ENCODE measurements at places on chromosomes 11 and 22.

- DNase-seq, result no peak
These were observed 13.3 kb downstream of the LPXN start for GRCh38 chr11:58562375-58562800.

GRCh38 chr22:46150655-46151477 is 540 bp downstream of the PPARA start:
- DNase-seq, result peak; percentile 22

GRCh38 chr11:120151536-120151935 is 13.6 kb upstream of the TRIM29 start:
- no peak for DNase-seq

DNA sequence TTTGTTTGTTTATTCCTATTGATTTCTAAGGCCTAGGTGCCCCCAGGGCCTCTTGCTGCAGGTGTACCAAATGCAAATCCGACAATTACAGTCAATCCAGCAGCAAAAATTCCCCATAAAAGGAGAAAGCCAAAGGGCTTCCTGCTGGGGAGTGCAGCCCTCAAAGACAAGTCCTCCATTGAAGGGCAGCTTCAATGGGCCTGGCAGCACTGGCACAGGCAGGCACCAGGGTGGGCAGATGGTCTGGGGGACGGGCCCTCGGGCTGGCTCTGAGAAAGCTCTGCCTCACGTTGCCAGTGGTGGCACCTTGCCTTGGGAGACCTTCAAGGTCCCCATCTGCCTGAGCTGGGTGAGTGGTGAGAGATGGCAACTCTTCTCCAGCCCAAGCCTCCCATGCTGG is 128.0 kb downstream of the DSCAML1 start:
- DNase-seq, result no peak

DNA sequence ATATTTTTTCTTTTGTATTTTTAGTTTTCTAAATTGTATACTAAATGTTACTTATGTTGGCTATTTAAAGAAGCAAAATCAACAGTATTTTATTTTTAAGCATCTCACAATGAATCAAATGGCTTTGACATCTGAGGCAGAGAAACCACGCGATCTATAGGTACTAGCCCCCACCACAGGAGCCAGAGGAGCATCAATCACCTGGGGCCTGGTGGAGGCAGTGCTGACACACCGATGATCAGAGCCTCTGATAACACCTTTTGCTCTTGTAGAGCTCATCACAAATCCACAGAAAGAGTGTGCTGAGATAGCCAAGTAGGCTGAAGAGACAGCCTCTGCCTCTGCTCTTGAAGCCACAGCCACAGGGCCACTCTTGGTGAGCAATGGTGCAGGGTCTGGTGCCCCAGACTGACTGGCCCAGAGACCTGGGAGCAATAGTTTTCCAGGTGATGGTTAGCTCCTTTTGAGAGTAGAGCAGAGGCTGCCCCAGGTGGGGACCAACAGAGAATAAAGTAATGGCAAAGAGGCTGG is 25.2 kb downstream of the HIRA start:
- no peak for DNase-seq

DNA sequence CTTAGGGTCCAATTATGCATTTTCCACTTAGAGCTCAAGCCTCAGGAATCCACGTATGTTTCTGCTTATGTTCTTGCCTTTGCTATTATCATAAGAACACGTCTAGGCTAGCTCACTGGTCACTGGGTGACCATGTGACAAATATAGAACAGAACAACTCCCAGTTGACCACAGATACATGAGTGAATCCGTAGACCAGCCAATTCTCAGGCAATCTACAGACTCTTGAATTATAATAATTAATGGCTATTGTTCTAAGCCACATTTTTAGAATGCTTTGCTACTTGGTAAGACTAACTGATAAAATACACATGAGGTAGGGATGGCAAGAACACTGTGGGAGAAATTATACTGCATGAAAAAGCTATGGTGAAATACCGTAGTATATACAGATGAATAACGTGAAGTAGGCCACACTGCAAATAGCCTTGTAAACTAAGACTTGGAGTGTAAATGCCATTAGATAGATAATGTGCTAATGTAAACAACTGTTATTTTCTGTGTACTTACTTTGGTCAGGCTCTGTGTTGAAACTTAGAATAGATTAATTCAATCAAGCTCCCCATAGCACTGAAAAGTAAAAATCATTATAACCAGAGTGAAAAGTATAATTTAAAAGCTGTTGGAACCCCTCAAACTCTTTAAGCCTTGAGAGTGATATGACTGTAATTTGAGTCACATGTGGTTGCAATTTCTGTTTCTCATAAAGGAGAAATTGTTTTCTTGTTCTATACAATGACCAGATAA is 366.2 kb upstream of the CCDC179 start:
- DNase-seq, result no peak

GRCh38 chr11:70913715-70914231 is 338.6 kb downstream of the SHANK2 start:
- DNase-seq, result no peak
